Stimulated activated CD4-positive, alpha-beta T cell treated with anti-CD3 and anti-CD28 coated beads, Interleukin-4, amount 100 ng/mL, for 1 hour (primary cell): ENCODE measurements at places on chromosomes 1 and 21.

- peak; percentile 40 for DNase-seq
Measured at GRCh38 chr1:95117207-95118066, at the start of gene TLCD4. TSS of gene TLCD4 (plus strand) at chr1:95117355. CDS start at chr1:95143902, 26,547 bp downstream.

- DNase-seq = no peak
Measured at GRCh38 chr1:172820475-172821158, 161.7 kb downstream of the FASLG start.

DNA sequence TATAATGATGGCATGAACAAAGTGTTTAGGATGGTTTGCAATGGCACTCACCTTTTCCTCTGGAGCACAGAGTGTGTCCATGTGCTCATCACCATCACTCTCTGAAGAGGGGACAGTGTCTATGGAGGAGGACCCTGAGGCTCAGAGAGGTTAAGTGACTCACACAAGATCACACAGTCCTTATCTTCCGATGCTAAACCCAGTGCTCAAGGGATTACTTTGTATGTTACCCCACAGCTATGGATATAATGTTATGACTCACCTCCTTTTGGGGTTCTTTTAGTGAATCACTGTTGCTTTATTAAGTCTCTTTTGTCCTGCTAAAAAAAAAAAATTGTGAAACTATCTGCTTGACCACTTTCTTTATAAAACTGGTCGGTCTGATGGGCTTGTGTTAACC lies 67.6 kb downstream of the TENT5C start:
- DNase-seq = no peak

DNA sequence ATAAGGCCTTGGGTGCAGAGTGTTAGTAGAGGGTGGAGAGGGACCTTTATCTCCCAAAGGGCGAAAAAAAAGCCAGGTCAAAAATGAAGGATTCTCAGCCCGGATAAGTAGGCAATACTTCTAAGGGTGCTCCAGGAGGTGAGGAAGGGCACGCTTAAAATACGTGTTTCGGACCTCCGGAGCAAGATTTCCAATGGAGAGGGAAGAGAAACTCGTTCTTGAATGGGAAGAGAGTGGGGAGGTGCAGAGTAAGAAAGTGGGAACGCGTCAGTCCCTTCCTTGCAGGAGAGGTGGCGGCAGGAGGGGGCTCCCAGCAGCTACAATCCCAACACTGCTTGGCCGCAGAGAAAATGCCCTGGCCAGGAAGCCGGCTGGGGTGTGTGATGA lies 581 bp downstream of the EFCAB14 start:
- DNase-seq = no peak
